ENCODE measurements at places on chromosomes 6 and 20.
A peak's percentile ranks its signal among the peaks of the same experiment; 100 is the strongest.

GRCh38 chr6:3956054-3956453 is 106.9 kb downstream of the FAM50B start:
- no peak for DNase-seq

- no peak for DNase-seq
Measured at GRCh38 chr20:32479697-32480171, 105.4 kb downstream of the NOL4L start.

DNA sequence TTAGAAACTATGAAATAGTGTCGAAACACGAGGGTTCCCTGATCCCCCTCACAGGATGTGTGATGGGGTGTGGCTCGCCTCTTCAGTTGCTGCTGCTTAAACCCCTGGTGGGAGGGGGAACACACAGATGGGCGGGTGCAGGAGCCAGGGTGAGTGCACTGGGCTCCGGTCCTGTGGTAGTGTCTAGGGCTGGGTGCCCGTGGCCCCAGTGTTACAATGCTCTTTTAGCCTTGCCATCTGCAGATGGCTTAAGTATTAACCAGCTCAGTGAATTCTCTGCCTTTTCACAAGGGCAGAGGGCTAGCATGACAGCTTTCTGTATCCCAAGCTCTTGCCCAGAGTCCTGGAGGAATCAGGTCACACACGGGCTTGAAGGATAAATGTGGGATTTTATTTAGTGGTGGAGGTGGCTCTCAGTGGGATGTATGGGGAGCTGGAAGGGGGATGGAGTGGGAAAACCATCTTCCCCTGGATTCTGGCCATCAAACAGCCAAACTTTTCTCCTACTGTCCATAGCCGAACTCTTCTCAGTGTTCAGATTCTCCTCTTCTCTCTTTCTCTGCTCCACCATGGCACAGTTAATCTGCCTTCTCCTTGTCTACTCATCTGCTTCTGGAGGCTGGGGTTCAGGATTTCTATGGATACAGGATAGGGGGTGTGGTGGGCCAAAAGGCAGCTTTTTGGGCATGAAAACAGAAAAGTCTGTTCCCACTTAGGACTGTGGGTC is 659.0 kb downstream of the EPM2A start:
- no peak for DNase-seq

DNA sequence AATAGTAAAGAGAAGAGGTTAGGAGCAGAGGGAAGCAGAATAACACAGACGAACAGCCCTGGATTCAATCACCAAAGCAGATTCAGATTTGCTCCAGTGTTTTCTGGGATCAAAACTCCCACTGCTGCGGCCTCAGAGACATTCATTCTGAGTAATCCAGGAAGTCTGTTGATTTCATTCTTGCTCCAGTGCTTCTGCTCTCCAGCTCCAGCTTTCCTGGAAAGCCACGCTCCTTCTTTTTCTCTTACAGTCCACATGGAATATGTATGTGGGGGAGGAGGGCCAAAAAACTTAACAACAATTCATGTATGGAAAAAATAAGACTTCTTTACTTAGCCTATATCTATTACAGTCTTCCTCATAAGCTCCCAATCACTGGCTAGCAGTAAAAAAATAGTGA is 26.4 kb upstream of the UST start:
- DNase-seq, result no peak

- no peak for DNase-seq
Measured at GRCh38 chr6:28710466-28711191, 184.9 kb downstream of the GPX5 start.

DNA sequence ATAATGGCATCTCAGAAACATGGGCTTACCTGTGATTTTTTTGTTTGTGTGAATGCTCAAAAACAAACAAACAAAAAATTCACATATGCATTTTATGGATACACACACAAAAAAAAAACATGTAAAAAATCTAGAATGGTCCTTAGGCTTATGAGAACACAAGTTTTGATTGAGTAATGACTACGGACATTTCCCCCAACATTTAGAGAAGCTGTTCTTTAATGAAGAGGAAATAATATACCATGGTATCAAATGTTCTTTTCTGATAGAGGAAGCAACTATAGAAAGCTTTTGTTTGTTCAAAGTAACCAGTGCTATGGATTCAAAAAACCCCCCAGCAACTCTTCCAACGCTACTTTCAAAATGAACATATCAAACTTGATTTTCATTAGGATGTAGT is 8.6 kb upstream of the CALHM6 start:
- DNase-seq, result no peak

GRCh38 chr20:48698507-48699267 is 129.1 kb downstream of the PREX1 start:
- DNase-seq, result peak; percentile 18

DNA sequence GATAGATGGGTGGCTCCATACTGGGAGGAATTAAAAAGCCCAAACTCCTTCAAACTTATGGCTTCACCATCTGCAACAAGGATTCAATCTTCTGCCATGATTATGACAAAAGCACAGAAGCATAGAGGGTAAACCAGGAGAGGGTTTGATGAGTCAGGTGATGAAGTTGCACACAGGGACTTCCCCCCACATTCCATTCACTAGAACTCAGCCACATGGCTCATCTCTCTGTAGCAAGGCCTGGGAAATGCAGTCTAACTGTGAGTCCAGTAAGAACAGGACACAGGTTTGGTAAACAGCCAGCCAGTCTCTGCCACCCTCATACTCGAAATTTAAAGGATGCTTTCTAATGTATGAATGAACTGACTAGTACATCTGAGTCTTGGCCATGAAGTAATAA is 142.9 kb downstream of the HIVEP2 start:
- no peak for DNase-seq

DNA sequence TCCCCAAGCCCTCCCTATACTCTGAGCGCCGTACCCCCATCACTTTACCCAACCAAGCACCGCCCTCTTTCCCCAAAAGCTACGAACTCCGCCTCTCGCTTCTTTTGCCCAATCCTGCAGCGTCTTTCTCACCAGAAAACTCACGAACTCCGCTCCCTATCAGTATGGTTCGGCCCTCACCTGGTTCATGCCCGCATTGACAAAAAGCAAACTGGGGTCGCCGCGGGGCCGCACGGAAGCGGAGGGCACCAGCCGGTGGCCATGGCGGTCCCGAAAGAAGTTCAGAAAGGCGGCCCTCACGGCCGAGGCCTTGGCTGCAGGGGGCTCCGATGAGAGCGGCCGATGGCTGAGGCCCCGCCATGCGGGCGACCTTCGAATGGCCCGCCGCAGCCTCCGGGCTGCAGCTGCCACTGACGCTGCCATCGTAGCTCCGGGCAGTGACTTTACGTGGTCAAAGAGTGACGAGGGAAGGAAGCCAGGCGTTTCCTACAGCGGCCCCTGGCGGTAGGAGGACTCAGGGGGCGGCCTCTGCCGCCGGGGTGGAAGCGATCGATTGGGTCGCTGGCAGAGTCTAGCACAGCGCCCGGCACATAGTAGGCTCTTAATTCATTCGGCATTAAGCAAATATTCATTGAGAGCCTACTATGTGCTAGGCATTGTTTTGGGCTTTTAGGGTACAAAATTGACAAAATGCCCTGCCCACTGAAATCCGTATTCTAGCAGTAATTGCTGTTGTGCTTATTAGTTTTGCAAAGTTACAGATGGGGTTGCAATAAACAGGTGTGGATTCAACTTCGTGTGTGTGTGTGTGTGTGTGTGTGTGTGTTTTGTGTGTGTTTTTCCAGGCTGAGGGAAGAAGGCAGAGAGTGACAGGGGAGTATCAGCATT is at the start of gene AARS2:
AARS2 (minus strand) TSS at position 447 of the 888 bp plus-strand sequence; CDS start at position 423, 24 bp downstream.
- DNase-seq, result peak; percentile 77

- no peak for DNase-seq
Measured at GRCh38 chr6:25453288-25453687, 174.1 kb downstream of the CARMIL1 start.

DNA sequence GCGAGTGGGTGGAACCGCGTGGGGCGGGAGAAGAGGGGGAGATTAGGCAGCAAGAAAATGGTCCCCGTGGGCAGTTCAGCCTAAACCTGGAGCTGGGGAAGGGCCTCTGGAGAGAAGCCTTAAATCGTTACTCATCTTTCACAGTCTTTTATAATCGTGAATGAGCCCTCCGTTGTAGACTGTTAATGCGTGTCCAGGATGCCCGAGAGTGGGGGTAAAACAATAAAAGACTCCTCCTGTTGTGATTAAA is 11.0 kb upstream of the ELOVL5 start:
- no peak for DNase-seq

DNA sequence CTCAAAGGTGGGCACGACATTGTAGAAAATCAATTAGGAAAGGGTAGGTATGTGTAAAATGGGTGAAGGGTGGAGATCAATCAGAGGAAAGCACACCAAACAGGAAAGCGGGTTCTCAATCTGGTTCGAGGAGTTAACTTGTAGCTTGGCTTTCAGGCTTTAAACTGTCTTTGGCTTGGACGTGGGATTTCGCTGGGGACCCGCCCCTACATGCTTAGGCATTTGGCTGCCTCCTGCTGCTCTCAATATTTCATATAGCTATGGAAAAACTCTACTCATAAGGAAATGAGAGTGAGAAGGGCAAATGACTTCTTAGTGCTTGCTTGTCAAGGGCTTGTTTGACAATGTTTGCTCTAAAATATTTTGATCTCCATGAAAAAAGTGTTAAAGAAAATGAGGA is 38.1 kb upstream of the PDE7B start:
- no peak for DNase-seq

DNA sequence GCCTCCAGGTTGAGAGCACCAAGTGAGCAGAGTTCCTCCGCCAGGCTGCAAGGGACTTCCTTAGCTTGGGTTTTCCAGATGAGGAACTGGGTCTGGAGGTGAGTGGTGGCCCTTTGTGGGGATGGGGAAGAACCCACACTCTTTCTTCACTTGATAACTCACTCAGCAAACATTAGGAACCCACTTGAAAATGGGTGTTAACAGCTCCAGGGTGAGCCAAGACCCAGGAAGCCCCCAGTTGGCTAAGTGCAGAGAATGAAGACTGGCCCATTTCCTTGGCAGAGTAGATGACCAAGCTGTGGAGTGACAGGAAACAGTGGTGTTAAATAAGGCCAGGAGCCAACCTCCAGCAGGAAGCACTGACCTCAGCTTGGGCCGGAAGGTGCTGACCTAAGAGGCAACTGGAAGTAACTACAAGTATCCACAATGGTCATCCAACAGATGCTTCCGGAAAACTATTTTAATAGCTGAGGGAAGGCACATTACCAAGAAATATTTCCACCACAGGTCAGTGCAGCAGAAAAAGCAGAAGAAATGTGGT is 22.7 kb downstream of the MRPL14 start:
- DNase-seq, result no peak

GRCh38 chr6:167554854-167555253 is 230.0 kb downstream of the TTLL2 start:
- no peak for DNase-seq

DNA sequence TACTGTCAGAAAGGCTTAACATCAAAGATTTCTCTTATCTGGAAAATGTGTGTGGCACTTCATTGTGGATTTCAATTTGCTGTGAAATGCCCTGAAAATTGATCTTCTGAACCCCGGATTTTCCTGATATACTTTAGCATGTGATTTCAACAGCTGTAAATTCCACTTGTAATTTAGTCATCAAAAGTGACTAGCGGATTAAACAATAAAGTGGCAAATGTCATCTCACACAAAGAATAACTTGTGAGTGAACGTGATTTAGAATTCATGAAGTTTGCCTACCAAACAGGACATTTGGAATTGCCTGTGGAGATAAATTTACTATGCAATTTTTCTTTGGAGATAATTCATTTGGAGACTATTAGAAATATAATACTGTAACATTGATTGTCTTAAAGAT is 601.6 kb downstream of the COL12A1 start:
- DNase-seq, result no peak

- DNase-seq, result no peak
Measured at GRCh38 chr20:10498200-10498599, 63.1 kb downstream of the SLX4IP start.

DNA sequence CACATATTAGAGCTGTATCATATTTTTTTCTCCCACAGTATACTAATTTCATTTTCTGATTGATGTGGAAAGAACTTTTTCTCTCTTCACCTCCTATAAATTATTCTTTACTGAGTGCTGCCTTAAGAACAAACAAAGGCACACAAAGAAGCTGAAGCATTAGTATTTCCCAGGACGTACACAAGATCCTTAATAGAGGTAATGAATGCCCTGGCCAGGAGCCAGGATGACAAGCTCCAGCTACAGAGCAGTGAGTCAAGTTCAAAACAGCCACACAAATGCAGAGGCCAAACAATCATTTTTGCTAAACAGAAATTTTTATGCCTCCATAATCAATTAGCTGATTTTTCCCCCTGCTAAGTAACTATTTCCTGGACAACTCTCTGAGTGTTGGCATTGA is 639.6 kb downstream of the EPHA7 start:
- no peak for DNase-seq

DNA sequence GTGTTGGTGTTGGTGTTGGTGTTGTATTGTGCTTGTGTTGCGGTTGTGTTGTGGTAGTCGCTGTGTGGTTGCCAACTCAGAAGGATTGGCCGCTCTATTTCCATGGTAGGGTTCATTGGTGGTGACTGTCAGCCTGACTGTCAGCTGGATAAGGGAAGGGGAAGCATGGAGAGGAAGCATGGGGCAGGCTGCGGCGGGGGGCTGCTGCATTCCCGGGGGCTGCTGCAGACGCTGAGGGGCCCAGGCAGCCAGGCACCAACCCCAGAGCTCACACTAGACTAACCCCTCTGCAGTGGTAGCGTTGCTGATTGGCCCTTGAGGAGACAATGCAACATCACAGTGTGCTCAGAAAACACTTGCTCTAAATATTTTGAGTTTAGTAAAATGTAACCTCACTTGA is 199.2 kb downstream of the SMOC2 start:
- DNase-seq, result no peak

GRCh38 chr20:61866165-61866564 is 199.5 kb downstream of the TAF4 start:
- no peak for DNase-seq

GRCh38 chr6:111880181-111880888 is 7.1 kb upstream of the FYN start:
- DNase-seq, result no peak

DNA sequence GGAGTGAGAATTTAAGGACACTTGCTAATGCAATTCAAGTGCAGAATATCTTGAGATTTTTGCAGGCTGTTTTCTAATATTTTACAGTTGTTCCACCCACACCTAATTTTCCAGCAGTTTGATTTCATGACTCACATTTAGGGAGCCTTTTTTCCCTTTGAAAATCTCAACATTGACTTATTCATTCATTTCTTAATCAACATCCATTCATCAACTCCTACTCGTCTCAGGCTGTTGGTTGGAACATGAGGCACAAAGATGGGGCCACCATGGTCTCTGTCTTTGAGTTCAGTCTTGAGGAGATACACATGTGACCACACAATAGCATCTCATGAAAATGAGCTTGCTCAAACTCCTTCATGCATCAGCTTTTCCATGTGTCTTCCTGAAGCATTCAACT is 135.6 kb downstream of the UNC5CL start:
- DNase-seq, result no peak

GRCh38 chr20:55582498-55582897 is 422.8 kb downstream of the CBLN4 start:
- no peak for DNase-seq

GRCh38 chr6:143872201-143872600 is 7.9 kb downstream of the ZC2HC1B start:
- DNase-seq, result no peak

Measured in Kasumi-1 (cell line).